Tongue (tissue), 3 donors: ENCODE measurements at places on chromosomes 13 and 19. TPM values are rescaled to one million over a fixed set of nuclear protein-coding genes. Genes with fewer than 3 reads are reported as not detected.

GRCh38 chr19:45693106-45693788 is 781 bp downstream of the QPCTL start:
- peak; percentile 86 for DNase-seq

Gene FLT1
- 46.3 TPM for total RNA-seq

- no peak for DNase-seq
Observed at GRCh38 chr13:46797501-46798237, 708 bp upstream of the ESD start.

Gene KIR2DL1
- total RNA-seq, result not detected

DNA sequence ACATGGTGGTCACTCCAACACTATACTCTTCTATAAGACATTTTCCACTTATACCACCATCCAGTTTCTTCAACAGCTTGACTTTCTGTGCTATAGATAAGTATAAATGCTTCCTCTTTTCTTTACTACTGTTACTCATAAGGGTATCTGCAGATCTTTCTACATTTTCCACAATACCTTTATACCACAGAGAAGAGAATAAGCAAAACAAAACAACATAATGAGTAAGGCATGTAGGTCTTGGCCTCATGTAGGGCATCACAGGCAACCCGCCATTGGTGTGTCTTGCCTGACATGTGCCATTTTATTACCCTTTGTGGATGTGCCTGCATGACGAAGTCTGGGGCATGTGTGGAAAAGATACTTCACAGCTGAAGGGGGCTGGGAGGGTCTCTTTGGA is 265.3 kb upstream of the STARD13 start:
- DNase-seq, result no peak

Gene WDR87
- not detected for total RNA-seq

Gene FBN3
- 13.3 TPM for total RNA-seq

- DNase-seq, result peak; percentile 73
Observed at GRCh38 chr19:42427313-42427712, at the start of gene LIPE. Gene LIPE, minus strand, starts transcription at chr19:42427388. Its CDS starts 239 bp downstream, at chr19:42427149.

Gene OLFM2
- 22.9 TPM for total RNA-seq

Gene MISP
- 2.9 TPM for total RNA-seq

GRCh38 chr13:37453246-37453645 is 145.3 kb downstream of the POSTN start:
- no peak for DNase-seq

DNA sequence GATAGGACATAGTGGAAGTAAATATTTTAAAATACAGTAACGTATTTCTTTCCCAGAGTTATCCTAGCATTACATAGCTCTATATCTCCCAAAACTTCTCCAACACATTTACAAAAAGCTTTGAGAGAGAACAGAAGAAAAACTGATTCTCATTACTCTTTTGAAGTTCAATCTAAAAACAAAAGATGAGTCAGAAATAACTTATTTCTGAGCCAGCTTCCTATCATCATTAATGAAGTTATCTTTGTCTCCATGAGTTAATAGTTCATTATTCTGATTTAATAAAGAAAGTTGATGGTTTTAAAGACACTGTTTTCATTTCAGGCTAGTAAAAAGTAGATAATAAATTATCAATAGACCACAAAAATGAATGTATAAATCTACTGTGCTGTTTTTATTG is 446.7 kb upstream of the SPRY2 start:
- no peak for DNase-seq

DNA sequence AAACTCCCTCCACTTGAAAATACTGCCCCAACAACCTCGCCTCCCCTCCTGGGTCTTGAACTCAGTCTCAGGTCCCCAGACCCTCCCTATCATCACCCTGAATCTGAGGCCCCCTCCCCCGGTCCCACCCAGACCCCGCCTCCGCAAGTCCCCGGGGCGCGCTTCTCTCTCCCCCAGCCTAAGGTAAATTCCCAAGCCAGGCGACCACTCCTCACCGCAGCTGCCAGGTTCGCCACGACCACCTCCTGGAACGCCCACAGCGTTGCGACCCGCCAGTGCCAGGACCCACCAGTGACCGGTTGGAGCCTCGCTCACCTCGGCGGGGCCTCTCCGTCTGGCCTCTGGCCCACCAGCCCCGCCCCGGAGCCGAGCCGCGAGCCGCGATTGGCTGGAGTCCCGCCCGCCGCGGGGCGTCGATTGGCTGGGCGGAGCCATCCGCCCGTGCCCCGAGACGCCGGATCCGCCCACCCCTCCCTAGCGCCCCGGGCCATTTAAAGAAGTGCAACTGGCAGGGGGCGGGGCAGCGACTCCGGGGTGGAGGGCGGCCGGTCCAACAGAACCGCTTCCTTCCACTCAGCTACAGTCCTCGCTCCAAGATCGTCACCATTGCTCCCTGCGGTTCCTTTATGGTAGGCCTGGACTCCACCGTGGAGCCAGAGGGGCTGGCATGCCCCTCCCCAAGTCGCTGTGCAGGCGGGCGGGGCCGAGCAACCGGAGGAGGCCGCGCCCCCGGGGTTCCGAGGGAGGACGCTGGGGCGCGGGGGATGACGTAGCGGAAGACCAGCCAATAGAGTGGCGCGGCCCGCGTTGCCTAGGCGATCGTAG is at the start of gene SERTAD3:
TSS of gene SERTAD3 (minus strand) at position 336 of the 825 bp plus-strand sequence. CDS start 2,255 bp downstream, outside the sequence.
- peak; percentile 99 for DNase-seq

Gene ZSCAN4
- not detected for total RNA-seq

DNA sequence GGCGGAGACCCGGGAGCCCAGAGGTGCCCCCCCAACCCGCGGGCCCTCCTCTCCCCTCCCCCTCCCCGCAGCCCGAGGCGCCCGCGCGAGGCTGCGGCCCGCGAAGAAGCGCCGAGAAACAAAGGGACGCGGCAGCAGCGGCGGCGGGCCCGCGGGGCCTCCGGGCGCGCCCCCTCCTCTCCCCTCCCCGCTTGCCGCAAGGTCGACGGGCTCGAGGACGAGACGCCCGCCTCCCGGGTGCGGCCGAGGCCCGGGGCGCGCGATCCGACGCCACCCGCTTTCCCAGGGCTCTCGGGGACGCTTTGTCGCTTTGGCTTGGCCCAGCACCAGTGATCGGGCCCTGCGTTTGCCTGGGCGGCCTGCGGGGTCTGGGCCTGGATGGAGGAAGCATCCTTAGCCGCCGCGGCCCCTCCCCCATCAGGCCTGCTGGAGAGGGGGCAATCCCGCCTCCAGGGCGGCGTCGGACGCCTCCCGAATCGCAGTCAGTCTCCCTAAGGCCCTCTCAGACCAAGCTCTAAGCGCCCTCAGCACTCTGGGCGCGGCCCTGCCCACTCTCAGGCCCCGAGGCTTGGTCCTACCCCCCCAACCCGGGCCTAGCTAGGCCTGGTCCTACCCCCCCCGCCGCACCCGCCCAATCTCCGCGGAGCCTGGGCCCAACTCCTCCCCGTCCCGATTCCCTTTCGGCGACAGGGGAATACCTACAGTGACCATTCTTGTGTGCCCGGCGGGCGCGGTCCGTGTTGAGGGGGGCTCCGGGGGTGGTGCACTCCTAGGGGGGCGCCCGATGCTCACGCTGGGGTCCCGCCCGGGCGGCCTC is 740 bp downstream of the ELAVL3 start:
- no peak for DNase-seq

DNA sequence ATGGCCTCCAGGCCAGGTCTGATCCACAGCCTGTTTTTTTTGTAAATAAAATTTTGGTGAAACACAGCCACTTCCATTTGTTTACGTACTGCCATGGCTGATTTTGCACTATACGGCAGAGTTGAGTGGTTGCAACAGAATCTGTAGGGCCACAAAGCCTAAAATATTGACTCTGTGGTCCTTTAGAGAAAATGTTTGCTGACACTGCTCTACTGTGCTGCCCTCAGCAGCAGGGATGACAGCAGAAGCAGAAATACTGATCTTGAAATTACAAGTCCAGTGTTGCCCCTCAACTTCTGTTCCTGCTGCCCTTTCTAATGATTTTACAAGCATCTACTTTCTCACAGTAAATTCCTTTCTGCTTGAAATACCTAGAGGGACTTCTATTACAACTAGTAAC is 245.2 kb downstream of the RGCC start:
- no peak for DNase-seq

Gene SLC27A5
- 1.3 TPM for total RNA-seq

- peak; percentile 16 for DNase-seq
Observed at GRCh38 chr13:113929628-113930615, 44.0 kb downstream of the C13orf46 start.

GRCh38 chr13:48216204-48216711 is 16.7 kb upstream of the ITM2B start:
- DNase-seq, result no peak

DNA sequence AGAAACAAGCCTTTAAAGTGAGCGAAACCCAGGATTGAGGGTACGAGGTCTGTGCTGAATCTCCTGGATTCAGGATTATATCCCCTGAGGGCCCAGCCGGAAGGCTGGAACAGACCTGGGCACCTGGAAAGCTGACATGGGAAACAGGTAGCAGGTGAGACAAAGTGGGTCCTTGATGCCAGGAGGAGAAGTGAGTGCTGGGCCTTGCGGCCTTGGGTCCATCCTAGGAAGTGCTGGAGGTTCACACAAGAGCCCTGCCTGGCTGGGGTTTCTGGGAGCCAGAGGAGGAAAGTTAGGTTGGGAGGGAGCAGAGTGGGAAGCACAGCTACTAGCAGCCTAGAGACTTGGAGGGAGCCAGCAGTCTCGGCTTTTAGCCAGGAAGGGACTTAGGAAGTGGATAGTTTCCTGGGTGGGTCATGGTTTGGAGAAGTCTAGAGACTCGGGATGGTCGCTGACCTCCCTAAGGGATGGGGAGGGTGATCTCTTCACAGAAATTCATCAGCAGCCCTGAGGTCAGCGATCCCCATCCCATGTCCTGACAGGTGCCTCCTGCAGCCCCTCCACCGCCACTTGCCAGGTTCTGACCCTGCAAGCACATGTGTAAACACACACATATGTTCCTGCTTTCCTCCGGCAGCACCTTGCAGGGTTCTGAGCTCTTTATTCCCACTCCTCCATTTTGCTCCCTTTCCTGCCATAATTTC is 29.4 kb upstream of the ZNF492 start:
- DNase-seq, result no peak

Gene PLA2G4C
- total RNA-seq, result 32.3 TPM

DNA sequence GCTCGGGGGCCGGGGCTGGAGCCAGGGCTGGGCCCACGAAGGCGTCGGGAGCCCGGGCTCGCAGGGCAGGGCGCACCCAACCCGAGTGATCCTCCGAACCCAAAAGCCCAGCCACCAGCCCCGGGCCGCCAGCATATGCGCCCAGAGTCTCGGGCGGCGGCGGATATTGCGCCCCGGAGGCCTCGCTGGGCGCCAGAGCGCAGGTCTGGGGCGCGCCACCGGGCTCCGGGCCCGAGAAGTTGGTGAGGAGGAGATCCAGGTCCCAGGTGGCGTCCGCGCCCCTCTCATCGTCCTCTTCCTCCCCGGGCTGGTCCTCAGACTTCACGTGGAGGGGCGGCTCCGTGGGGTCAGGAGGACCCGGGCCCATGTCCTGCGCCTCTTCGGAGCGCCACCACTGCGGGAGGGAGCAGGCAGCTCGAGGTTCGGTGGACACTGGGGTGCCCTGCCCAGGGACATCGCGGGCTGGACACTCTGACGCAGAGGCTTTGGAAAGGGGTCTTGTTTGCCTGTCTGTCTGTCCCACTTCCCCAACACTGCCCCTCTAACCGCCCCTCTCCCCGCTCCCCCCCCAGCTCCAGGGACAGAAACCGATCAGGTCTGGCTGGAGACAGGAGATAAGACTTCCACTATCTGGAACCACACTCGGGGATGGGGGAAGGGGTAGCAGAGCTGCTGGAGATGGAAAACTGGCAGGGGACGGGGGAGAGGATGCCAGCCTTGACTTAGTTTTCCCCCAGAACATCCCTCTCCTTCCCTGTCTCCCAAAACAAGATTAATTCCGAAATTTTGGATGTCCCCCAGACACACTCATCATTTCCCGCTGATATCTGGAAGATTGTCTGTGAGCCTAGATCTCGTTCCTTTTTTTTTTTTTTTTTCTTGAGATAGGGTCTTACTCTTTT is 1.0 kb downstream of the KLF1 start:
- DNase-seq, result no peak

Gene ZNF737
- 20.9 TPM for total RNA-seq

DNA sequence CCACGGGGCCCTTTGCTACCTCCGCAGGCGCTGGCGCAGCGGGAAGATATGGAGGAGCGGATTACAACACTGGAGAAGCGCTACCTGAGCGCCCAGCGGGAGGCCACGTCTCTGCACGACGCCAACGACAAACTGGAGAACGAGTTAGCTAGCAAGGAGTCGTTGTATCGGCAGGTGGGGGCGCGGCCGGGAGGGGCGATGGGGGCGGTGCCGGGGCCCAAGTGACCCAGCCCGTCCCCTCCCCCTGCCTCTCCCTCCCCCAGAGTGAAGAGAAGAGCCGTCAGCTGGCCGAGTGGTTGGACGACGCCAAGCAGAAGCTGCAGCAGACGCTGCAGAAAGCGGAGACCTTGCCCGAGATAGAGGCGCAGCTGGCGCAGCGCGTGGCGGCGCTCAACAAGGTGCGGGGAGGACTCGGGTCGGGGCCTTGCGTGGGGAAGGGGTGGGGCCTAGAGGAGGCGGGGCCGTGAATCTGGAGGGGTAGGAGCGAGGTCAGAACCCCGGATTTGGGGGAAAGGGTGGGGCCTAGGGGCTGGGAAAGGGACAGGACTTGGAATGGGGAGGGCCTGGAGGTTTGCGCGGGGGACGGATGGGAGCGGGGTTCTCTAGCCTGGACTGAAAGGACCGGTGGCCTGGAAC is 13.7 kb downstream of the PPFIA3 start:
- peak; percentile 74 for DNase-seq

Gene NLRP12
- total RNA-seq, result 0.41 TPM

Gene ESD
- total RNA-seq, result 109 TPM

Gene PLPP2
- total RNA-seq, result 13.0 TPM

DNA sequence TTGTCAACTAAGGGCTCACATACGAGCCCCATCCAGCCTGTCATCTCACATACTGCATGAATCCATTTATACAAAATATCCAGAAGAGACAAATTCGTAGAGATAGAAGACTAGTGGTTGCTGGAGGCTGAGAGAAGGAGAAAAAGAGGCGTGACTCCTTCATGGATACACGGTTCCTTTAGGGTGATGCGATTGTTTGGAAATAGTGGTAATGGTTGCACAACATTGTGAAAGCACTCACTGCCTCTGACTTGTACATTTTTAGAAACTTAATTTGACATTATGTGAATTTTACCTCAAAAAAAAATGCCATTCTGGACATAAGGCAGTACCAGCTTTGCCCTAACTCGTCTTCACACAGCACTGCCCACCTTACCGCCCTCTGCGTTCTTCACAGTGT is 27.3 kb downstream of the IGFL1 start:
- no peak for DNase-seq

DNA sequence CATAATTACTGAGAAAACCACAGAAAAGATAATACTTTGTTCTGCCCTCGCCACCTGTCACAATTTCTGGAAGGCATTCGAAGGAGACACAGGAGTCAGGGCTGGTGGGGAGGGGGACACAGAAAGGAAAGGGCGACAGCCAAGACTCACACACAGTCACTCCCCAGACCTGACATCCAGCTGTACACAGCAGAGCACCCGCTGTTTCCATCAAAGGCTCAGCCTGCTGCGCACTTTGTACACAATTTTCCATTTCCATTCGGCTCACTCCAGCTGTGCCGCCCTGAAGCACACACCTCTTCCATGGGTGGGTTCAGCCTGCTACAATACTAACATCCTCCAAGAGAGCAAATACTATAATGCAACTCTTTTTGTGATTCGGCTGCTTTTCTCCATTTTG is 38.0 kb downstream of the STK24 start:
- DNase-seq, result no peak

- DNase-seq, result no peak
Observed at GRCh38 chr19:2225415-2226050, 10.6 kb downstream of the PLEKHJ1 start.

Gene VAV1
- total RNA-seq, result 2.5 TPM

- DNase-seq, result peak; percentile 80
Observed at GRCh38 chr19:35644987-35645679, 3.0 kb upstream of the COX6B1 start.
